ENCODE measurements at places on chromosomes 2 and 18. TPM values are rescaled to one million over a fixed set of nuclear protein-coding genes. Genes with fewer than 3 reads are reported as not detected.

GREB1 gene
- 1.0 TPM for total RNA-seq

NYAP2 gene
- total RNA-seq, result 2.4 TPM

DAPL1 gene
- total RNA-seq, result 0.43 TPM

RIF1 gene
- total RNA-seq, result 30.4 TPM

FASTKD1 gene
- total RNA-seq, result 21.7 TPM

STK17B gene
- total RNA-seq, result 19.3 TPM

GRCh38 chr2:16245481-16246054 is 305.2 kb downstream of the MYCN start:
- DNase-seq, result no peak

DNA sequence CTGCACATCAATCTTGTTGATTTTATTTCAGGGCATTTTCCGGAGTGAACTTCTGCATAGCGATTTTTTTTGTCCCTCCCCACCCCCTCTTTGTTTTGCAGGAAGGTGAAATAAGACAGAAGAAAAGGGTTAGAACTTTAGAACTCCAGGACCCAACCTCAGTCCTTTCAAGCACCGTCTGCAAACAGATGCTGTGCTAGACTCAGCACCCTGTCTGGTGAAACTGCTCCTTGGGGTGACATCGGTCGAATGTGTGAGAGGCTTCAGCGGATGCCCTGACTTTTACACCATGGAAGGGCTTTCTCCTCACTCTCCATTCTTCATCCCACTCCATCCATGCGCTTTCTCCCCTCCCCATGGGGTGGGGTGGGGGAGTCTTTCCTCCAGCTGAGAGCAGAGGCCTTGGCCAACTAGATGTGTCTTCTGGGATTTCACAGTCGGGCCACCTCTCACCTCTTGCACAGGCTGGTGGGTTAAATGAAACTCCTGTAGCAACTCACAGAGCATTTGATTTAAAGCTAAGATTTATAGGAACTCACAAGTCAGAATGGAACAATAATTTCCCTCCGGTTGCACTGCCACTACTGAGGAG is 43.3 kb upstream of the EDAR start:
- DNase-seq, result no peak

- no peak for DNase-seq
Measured at GRCh38 chr2:211946960-211947359, 591.6 kb downstream of the ERBB4 start.

GRCh38 chr2:48587560-48587959 is 30.1 kb upstream of the GTF2A1L start:
- no peak for DNase-seq

- no peak for DNase-seq
Measured at GRCh38 chr2:71458413-71459083, 5.2 kb downstream of the DYSF start.

GRCh38 chr2:10079870-10080535 is at the start of gene CYS1:
Gene CYS1 (minus strand): TSS chr2:10080411. CDS start chr2:10080223, 188 bp downstream.
- peak; percentile 88 for DNase-seq

DNA sequence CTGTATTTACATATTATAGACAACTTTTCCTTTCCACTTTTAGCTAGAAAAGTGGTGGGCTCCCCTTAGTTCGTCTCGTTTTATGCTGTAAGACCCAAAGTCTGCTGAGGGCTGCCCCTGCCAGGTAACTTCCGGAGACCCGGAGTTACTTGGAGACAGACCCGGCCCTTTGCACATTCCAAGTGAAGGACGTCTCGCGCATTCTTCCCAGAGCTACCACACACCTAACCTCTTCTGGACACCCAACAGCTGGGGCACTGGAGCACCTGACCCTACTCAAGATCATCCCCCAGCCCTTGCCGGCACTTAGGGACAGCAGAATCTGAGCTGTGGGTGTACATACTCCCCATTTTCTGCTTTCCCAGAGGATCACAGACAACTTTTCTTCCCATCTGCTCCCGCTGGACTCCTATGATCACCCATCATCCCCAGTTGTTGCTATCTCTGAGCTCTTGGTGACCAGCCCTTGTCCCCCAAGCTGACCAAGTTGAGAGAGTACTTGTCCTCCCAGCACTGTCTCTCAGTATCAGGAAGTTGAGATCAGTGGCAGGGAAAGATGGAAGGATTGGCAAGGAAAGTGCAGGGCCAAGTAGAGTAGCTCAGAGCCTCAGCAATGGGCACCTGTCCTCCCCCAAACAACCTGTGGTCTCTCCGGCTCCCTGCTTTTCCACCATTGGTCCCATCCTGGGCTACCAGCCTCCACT is 8.4 kb upstream of the SATB2 start:
- no peak for DNase-seq

DNA sequence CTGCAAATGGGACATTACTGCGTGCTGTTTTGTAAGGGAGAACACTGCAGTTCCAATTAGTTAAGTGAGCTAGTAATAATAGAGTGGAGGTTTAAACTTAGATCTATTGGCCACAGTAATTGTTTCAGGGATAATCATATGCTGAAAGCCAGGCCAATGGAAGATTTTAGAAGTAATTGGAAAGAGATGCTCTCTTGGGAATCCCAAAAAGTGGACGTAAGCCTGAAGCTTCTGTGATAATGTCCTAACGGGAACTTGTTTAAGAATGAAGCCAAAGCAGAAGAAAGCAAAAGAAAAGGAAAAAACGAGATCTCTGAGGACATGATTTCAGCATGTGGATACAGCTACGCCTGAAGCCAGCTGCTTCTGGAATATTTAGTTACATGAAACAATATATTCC is 594.6 kb downstream of the SLC4A3 start:
- DNase-seq, result no peak

DNA sequence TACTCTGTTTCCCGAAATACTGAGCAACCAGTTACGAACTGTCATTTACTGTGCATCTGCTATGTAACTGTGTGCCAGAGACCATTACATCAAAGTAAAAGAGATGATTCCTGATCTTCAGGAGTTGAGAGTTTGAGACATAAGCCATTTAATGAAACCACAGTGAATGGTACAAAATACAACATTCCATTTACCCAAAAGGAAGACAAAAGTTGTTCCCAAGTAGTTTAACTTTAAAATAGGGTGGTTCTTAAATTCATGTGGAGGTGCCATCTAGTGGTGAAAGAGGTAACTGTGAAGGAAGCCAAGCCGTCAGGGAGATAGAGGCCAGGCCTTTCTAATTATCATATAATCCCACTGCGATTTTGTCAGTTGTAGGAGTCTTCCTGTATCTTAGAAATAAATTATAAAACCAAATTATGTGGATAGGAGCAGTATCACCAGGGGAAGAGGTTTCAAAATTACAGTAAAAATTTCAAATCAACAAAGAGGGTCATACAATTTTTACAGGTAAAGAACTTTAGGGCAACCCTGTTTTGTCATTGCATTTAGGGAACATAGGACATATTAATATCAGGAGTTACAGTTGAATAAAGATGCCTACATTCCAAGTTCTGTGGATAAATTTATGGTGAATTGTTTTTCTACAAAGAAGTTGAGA is 67.7 kb downstream of the EPAS1 start:
- DNase-seq, result no peak

DNA sequence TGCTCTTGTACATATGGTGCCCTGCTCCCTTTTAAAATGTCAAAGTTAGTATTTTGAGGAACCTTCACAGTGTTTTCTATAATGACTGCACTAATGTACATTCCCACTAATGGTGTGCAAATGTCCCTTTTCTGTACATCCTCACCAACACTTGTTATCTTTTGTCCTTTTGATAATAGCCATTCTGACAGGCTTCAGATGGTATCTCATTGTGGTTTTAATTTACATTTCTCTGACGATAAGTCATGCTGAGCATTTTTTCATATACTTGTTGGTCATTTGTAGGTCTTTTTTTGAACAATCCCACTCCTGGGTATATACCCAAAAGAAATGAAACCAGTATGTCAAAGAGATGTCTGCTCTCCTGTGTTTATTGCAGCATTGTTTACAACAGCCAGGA is 268.3 kb downstream of the FBXO15 start:
- DNase-seq, result no peak

DNA sequence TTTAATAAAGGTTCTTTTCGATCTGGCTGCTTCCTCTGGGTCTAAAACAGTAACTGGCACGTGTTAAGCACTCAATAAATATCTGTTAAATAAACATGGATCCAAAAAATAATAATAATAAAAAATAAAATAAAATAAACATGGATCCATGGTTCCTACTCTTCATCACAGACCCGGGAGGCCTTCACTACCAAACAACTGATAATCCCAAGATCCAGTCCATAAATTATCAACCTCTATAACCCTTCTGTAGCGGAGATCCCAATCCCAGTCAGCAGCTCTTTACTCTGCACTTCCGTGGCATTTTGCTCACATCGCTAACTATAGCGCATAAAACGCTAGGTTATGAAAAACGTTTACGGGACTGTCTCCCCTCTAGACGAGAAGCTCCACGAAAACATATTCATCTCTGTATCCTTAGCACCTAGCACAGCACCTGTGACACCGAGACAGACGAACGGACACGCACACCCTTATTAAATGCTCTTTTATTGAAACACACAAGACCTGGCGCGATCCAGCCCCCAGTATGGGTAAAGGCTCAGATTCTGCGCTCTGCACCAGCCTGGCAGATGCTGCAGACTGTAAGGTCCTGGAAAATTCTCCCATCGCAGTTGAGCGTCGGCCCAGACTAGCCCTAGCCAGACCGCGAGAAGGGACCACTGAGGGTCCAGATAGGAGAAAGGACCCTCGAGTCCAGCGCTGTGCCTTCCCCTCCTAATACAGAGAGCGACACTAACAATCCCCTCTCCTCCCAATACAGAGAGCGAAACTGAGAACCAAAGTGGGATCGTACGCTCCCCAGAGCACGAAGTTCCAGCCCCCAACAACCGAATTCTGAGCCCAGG is 770 bp downstream of the NBAS start:
- DNase-seq, result no peak

- no peak for DNase-seq
Measured at GRCh38 chr2:237490795-237491194, 3.7 kb downstream of the MLPH start.

DNA sequence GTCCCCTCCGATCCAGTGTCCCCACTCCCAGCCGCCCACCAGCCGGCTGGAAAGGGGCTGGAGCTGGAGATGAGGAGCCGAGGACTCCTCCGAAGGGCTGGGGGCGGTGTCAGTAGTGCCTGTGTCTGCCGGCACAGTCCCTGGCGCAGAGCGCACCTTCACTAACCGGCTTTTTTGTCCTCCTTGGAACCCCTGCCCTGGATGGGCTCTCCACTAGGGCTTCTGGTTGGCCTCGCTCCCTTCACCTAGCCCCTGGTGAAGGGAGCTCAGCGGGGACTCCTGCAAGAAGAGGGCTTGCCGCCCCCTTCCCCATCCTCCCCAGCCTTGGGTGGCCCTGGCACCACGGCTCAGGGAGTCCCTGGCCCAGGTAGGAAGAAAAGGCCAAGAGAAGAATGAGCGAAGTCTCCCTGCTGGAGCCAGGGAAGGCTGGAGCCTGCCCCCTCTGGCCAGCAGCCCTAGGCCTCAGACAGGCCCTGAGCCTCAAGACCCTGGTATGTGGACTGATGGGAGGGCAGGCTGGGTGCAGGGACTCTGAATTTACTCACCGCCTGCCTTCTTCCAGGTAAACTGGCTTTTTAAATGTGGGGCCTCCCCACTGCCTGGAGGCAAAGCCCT is 570 bp upstream of the ECEL1 start:
- DNase-seq, result no peak

DNA sequence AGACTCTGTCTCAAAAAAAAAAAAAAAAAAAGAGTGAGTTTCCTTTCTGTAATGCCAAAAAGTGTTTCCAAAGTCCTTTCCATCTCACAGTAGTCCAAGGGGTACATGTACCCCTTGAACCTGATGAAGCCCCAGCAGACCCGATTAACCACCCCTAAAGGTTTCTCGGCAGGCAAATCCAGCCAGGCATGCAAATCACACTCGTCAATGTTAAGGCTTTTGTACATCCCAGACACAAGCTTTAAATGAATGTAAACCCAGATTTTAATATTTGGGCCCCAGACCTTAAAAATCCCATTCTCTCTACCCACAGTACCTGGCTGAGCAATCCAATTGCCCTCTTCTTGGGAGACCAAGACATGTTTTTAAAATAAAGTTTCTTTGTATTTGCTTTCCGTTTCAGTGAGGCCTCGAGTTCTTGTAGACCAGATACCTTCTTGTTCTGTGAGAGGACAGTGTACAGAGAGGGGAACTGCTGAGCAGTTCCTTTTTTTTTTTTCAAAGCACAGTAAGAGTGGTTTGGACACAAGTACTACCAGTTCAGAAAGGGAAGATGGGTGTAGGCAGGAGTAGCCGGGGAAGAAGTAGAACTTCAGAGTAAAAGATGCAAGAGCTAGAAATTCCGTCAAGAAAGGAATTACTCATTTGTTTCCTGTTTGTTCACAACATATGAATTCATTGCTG is at the start of gene NLRC4:
TSS of gene NLRC4 (minus strand) at position 465 of the 684 bp plus-strand sequence. CDS start 8,111 bp downstream, outside the sequence.
- DNase-seq, result no peak

- peak; percentile 97 for DNase-seq
Measured at GRCh38 chr18:79068937-79069716, at the start of gene ATP9B. Gene ATP9B (plus strand): TSS chr18:79069394. CDS start chr18:79069411, 17 bp downstream.

- DNase-seq, result no peak
Measured at GRCh38 chr2:173161040-173161439, 85.4 kb downstream of the MAP3K20 start.

- DNase-seq, result no peak
Measured at GRCh38 chr2:43427032-43427424, 168.8 kb downstream of the THADA start.

- DNase-seq, result no peak
Measured at GRCh38 chr18:47036298-47036874, 965 bp upstream of the ELOA2 start.

GRCh38 chr2:173991856-173992588 is 26.8 kb upstream of the SP3 start:
- no peak for DNase-seq

DNA sequence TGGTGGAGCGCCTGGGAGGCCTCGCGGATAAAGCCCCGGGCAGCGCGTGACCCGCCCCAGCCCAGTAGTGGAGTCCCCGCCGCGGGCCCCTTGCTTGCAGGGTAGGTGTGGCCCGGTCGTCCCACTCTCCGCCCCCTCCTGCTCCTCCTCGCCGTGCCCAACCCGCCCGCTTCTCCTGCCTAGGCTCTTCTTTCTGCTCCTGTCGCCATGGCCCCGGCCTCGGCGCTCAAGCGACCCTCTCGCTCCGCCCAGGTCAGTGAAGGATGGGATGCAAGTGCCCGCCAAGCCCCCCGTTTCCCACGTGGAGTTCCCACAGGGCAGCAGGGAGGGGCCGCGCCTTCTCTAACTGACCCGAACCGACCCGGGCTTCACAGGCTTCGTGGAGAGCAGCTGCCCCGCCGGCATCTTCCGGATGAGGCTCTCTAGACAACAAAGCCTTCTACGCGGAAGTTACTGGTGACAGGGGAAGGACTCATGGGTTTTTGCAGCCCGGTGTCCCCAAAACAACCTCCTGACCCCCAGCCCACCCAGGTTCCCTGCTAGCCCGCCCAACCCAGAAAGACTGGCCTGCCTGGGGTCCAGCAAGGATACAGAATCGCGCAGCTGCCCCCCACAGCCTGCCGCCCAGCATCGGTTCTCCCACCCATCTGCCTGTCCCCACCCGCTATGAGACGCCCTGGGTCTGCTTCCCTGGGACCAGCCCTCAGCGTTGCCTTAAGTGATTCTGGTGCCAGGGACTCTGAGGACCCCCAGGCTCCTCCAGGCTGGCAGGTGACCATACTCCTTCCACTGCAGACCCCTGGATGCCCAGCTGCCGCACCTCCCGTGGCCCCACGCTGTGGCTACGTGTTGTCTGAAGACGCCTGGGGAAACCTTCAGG is 32.8 kb downstream of the TTC32 start:
- peak; percentile 60 for DNase-seq

- no peak for DNase-seq
Measured at GRCh38 chr2:190352668-190353536, 9.5 kb downstream of the INPP1 start.

Measured in upper lobe of left lung (tissue), 6 donors.